ENCODE measurements at places on chromosomes 13 and 19. TPM values are rescaled to one million over a fixed set of nuclear protein-coding genes. Genes with fewer than 3 reads are reported as not detected.

The RNF225 gene
- 0.26 TPM for total RNA-seq

The MKNK2 gene
- 90.9 TPM for total RNA-seq

The RASGRP4 gene
- total RNA-seq: not detected

The RASL11A gene
- total RNA-seq: 1.9 TPM

The CEACAM19 gene
- 0.59 TPM for total RNA-seq

The RXFP2 gene
- total RNA-seq: 0.06 TPM

The DCT gene
- not detected for total RNA-seq

The ZNF714 gene
- 15.5 TPM for total RNA-seq

- no peak for DNase-seq
Measured at GRCh38 chr19:29397748-29398147, 128.0 kb upstream of the VSTM2B start.

- DNase-seq: no peak
Measured at GRCh38 chr19:21109116-21109515, 27.1 kb downstream of the ZNF714 start.

DNA sequence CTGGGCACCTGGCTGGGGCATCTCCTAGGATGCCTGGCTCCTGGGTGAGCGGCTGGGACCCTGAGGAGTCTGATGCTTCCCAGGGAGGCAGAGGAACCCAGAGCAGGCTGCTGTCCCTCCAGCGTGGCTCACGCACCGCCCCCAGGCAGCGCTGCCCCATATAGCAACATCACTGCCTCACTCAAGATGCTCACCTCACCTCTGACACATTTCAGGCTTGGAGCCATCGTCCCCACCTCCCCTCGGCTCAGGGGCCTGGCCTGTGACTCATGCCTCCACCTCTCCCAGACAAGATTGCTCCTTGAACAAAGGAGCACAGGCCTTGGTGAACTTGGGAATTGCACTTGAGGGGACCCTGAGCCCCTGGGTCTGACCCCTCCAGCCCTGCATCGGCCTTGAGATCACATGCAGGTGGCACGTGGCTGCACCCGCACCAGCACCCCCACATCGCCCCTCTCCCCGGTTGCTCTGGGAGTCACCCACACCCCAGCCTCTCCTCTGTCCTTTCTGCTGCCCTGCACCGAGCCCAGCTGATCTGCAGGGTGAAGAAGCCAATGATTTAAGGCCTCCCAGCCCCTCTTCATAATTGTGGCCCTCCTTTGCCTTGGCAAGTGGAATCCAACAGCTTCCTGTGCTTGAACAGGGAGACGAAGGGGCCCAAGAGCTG, 11.2 kb downstream of the CEBPA start:
- no peak for DNase-seq

- DNase-seq: peak; percentile 38
Measured at GRCh38 chr13:112740502-112741131, 50.8 kb downstream of the ATP11A start.

DNA sequence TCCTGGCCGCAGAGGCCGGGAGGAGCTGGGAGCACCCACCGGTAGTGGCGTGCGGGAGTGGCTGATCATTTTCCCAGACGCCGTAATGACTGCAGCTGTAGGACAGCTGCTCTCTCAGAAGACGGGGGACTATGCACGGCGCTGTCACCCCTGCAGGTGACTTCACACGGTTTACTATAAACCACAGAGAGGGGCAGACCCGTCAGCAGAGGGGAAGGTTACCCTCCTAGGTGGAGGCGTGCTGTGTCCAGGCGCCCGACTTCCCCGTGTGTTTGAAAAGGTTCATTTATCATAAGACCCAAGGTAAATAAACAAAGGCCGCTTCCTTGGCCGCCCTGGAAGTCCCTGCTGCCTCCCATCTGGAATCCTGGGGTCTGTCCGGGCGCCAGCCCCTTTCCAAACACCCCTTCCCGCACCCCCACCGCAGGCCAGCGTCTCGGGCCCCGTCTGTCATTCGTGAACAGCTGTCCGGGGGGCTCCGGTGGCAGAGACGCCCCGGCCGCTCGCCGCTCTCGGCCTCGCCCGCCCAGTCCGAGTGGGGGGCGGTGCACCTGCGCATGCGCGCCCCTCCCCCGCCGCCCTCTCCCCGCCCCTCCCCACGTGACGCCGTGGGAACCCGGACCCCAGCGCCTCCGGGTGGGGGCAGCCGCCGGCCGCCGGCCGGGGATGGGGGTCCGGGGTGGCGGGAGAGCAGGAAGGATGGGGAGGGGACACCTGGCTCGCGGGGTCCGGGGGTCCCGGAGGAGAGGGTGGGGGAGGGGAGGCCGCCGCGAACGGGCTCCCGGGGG, 915 bp downstream of the SHC2 start:
- peak; percentile 27 for DNase-seq

DNA sequence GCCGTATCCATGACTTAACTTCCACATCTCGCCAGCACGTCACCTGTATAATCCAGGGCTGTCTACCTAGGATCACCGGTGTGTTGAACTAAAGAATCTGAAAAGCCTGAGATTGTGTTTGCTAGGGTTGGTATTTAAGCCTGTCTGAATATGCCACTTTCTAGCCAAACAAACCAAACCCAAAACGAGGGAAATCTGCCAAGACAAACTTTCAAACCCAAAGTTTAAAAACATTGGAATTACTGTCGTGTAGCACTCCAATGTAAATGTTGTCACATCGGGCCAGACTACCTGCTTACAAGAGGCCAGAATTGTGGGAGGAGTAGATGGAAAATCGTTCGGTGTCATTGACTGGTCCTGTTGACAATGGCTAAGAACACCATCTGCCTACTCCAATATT, 747.8 kb downstream of the EFNB2 start:
- no peak for DNase-seq

GRCh38 chr19:19451429-19452242, 46.2 kb downstream of the GATAD2A start:
- no peak for DNase-seq

GRCh38 chr13:111204438-111205177, 89.5 kb downstream of the ARHGEF7 start:
- DNase-seq: no peak

DNA sequence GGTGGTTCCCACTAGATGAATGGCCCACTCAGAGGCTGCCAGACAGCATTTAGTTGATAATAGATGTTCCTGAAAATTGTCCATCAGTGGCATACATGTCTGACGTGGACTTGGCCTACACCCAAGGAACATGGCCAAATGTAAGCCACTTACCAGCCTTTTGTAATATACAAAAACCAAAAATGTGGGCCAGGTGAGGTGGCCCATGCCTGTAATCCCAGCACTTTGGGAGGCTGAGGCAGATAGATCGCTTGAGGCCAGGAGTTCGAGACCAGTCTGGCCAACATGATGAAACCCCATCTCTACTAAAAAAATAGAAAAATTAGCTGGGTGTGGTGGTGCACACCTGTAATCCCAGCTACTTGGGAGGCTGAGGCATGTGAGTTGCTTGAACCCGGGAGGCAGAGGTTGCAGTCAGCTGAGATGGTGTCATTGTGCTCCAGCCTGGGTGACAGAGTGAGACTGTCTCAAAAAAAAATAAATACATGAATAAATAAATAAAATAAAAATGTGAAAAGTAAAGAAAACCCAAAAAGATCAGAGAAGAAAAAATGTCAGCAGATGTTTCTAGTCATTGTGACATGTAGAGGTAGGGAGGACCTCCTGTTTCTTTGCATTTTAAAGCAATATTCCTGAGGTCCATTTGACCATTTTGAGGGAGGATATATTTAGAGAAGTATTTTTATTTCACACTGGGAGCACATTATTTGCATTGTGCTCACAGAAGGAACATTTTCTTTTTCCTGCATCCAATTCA, 7.1 kb upstream of the WTIP start:
- DNase-seq: no peak

GRCh38 chr13:21015284-21015683, 46.1 kb downstream of the LATS2 start:
- no peak for DNase-seq

DNA sequence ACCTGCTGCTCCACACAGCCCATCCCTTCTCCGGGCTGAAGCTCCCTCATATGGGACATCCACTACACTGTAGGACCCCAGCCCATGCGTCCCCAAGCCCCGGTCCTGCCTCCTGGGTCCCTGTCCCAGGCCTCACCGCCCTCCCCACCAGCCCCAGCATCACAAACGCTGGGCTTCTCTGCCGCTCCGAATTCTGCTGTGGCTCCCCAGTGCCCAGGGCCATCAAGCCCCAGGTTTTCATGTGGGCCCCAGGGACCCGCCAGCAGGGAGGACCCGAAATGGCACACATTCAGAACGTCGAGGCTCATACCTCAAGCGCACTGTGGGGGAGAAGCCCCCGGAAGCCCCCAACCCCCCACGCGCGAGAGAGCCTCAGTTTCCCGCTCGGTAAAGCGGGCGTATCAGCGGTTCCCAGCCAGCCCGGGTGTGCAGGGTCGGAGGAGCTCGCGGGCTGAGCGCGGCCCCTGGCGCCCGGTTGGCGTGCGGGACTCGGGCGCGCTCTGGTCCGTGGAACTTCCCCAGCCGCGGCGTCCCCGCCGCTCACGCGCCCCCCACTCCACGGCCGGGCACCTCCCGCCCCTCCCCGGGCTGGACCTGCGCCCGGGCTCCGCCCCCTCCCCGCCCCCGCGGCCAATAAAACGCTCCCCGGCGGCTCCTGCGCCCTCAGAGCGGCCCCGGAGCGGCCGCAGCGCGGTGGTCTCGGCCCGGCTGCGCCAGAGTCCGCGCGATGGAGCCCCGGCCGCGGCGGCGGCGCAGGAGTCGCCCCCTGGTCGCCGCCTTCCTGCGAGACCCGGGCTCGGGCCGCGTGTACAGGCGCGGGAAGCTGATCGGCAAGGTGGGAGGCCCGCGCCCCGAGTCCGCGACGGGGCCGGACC, at the start of gene PLK5:
PLK5 (plus strand) TSS at position 666 of the 875 bp plus-strand sequence. CDS start 2,920 bp downstream, outside the sequence.
- no peak for DNase-seq

GRCh38 chr13:113774177-113775107, 15.4 kb downstream of the TMEM255B start:
- DNase-seq: no peak

DNA sequence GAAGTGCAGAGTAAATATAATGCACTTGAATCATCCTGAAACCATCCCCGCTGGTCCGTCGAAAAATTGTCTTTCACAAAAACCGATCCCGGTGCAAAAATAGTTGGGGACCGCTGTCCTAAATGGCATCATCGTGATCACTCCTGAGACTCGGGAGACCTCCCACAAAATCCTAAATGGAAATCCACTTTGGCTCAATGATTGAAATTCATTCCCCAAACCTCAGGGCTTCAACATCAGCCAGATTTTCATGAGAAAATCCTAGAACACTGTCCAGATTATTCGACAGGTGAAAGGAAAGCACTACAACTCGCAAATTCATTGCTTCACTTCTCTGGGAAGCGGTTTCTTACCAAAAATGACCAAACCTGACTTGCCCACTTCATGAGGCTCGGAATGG, 335.3 kb upstream of the ZNF507 start:
- no peak for DNase-seq

- peak; percentile 9 for DNase-seq
Measured at GRCh38 chr13:46756977-46757376, 40.0 kb downstream of the ESD start.

DNA sequence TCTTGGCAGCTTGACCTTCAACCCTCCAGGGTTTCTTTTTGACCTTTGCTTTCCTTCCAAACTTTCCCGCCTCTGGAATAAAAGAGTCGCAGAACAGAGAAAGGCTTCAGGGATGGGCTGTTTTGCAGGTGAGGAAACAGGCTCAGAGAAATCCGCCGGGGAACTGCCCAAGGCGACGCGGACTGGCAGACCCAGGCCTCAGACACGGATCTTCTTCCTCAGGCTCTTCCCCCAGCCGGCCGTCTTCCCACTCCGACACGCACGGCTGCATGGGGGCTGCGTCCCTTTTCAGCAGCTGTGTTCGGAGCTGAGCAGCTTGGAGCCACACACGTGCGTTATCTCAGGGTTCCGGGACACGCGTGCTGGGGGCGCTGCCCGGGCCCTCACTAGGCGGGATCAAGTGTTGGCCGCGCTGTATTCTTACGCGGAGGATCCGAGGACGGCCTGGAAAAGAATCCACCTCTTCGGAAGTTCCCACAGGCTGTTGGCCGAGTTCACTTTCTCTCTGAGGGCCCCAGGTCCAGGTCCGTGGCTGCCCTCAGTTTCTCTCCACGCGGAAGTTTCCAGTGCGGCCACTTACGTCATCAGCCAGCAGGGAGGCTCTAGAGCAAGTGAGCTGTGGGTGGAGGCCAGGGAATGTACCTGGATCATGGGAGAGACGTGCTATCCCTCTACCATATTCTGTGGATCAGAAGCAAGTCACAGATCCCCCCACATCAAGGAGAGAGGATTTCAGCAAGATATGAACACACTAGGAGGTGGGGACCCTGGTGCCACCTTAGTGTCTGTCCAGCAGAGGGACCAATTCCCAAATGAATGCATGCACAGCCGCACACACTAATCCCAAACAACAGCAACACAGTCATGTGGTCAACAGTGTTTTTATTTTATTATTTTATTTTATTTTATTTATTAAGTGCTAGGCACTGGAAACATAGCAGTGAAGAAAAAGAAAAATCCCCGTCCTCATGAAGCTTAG, 100.4 kb downstream of the ING1 start:
- no peak for DNase-seq

- DNase-seq: no peak
Measured at GRCh38 chr13:71828117-71828516, 38.9 kb downstream of the DACH1 start.

- no peak for DNase-seq
Measured at GRCh38 chr19:46198756-46199155, 30.8 kb upstream of the IGFL1 start.

GRCh38 chr19:45151320-45151719, 9.5 kb downstream of the NKPD1 start:
- no peak for DNase-seq

DNA sequence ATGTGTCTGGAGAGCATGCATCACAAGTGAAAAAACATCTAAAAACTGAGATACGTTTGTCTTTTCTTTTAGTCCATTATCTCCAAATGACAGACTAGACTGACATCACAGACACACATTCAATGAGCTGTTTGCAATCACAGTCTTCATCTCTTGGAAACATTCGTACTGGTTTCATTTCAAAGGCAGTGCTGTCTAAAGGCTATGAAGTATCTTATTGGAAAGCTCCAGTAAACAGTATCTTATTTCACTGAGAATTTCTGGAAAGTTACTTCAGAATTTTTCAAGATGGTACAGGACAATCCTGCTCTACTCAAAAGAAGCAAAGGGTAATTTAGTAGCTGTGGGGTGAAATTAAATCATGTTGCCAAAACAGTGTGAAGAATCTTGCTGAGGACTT, 53.5 kb upstream of the TNFRSF19 start:
- DNase-seq: no peak

DNA sequence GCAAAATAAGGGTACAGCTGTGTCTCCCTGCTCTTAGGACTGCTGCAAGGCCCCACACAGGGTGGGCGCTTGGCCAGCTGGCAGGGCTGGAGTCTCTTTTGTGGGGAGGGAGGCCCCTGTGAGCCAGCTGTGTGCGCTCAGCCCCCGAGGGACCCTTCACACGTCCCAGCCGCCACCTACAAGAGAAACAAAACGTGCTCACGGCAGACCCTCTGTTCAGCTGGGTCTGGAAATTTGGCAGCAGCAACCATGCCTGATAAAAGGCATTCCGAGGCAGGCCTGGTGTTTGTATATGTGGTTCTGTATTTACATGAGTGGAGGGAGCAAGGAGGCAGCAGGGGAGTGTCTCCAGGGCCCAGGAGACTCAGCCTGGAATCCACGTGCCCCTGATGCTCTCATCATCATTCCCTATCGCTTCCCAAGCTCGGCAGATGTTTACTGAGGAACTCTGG, 49.7 kb downstream of the CRTC1 start:
- DNase-seq: no peak

GRCh38 chr13:63554157-63554556, 2138.5 kb upstream of the PCDH20 start:
- no peak for DNase-seq

Data from NCI-H460 (cell line).